Lung microvascular endothelial cell (primary cell): ENCODE measurements at places on chromosomes 12 and 14. TPM values are rescaled to one million over a fixed set of nuclear protein-coding genes. Genes with fewer than 3 reads are reported as not detected.

The OLR1 gene
- total RNA-seq = not detected in 2 replicates

The CMA1 gene
- not detected in 2 replicates for total RNA-seq

The TMEM30B gene
- 0.20 and 0.22 TPM in 2 replicates for total RNA-seq

The PRPF40B gene
- 1.5 and 2.2 TPM in 2 replicates for total RNA-seq

The MANSC4 gene
- total RNA-seq = not detected in 2 replicates

The TMEM117 gene
- total RNA-seq = 3.7 and 4.8 TPM in 2 replicates

The NELL2 gene
- total RNA-seq = under 0.01 TPM in 1 of 2 replicates, not detected in the other

DNA sequence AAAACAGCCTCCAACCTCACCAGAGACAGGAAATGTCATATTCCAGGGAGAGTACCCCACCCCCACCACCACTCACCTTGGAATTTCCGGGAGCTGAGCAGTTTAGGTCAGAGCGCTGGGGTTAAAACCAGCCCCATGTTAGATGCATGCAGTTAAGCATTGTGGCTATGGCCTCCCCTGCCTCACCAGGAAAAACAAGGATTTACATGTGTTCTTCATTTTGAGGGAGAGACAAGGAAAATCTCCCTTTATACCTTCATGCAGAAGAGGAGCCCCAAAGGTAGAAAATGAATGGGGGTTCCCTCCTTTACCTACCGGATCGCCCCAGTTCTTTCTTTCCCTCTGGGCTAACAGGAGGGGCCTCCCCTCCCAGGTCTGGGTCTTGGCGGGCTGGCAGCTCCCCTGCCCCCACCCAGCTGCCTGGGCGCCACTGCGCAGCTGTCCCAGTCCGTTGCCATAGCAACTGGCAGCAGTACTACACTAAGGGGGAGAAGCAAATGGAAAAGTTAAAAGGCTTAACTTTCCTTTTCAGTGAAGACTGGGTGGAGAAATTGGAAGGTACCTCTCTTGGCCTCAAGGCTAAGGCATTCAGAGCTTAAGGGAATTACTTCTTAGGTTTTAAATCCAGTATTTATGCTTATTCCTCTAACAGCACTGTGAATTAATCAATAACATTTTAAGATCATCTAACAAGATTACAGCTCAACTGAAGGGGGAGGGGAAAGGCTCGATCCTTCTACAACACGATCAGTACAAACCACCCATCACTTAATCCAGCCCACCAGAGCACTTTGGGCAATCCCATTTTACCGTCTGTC, 20.5 kb downstream of the CBX5 start:
- DNase-seq = peak; percentile 93

DNA sequence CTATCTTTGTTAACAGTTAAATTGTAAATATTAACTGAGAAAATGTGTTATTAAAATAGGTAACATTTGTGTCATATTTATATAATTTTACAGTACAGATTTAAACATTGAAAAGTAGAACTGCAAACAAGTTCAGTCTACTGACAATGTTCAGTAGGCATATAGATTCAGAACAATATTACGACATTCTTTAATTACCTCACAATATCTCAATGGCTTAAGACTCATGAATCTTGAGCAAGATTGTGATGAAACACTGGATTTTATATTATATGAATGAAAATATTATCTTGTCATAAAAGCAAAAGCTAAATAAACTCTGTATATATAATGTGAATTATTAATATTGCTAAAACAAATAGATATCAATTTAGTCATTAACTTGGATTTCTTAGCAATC, 194.9 kb downstream of the ADAMTS20 start:
- DNase-seq = no peak

DNA sequence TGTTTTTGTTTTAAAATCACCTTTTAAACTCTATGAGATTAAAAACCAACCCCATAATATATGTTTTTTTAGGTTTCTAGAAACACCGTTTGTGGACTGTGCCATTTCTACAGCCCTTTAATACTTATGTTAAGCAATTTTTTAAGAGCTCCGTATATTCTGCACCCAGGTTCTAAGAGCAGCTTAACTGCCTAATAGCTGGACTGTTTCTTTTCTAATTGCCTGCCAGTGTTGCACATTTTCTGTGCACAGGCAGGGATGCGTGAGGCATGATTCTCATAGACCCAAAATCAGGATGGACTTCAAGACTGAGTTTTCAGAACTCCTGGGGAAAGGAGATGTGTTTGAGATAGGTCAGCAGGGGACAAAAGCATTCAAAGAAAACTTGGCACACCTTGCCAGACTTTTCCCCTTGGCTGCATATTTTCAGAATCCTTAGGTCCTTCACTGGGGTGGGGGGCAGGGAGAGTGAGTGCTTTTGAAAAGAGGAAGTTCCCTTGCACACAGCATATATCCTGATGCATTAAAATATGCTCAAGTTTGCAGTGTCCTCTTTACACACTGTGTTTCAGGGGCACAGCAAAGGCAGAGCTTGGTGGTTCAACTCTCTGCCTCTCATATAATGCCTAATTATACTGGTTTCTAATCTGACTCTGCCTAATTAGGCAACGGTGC, 27.9 kb downstream of the TMEM30B start:
- DNase-seq = no peak

DNA sequence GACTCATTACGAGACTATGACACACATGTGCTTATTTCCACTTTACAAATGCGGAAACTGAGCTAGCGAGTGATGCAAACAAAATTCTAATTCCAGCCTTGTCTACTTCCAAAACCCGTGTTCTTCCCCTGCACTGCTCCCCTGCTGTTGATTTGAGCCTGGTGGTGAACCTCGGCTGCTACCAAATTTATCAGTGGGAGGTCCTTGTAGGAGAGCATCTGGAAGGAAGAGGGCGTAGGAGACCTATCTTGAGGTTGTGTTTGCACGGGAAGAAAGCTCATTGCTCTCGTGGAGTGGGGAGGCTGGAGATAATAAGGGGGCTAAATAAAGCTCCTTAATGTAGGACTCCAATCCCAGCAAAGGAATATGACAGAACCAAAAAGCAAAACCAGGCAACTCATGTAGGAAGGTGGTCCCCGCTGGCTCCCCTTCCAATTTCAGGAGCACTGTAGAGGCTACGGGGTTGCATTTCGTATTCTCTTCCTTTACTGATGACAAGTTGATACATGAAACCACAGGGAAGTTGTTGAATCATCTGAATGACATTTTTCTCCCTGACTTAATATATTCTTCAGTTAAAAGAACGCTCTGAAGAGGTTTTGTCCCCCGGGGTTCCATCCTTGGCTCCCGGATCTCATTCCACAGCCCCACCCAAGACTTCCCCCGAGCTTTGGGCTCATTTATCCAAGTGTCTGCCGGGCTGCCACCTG, 52.6 kb downstream of the FZD10 start:
- DNase-seq = no peak

DNA sequence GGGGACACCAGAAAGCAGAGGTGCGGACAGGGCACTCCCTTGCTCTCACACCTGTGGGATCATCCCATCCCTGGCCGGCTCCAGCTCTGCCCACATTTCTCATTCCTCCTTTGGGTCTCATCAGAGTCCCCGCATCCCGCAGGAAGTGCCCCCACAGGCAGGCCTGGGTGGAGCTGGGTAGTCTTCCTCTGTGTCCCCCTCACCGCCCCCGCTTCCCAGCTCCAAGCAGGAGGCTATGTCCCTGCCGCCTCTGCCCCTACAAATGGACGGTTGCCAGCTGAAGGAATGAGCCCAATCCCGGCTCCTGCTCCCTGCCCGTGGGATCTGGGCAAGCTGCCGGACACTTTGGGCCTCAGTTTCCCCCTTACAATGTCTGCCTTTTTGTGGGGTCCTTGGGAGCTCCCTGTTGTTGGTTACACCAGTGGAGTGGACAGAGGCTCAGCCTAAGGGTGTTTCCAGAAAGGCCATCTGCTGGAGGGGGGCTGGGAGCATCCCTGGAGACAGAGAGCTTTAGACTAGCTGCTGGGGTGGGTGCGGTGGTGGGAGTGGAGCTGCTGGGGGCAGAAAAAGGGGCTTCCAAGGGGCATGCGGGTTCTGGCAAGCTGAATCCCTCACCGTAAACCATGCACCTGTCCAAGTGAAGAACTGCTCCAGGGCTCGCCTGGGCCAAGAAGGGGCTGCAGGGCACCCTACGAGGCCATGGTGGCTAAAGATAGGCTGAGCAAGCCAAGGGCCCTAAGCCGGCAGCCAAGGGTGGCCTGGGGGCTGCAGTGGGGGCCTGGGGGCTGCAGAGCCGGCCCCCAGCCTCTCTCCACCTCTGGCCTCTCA, 7.9 kb upstream of the GPR132 start:
- DNase-seq = no peak

DNA sequence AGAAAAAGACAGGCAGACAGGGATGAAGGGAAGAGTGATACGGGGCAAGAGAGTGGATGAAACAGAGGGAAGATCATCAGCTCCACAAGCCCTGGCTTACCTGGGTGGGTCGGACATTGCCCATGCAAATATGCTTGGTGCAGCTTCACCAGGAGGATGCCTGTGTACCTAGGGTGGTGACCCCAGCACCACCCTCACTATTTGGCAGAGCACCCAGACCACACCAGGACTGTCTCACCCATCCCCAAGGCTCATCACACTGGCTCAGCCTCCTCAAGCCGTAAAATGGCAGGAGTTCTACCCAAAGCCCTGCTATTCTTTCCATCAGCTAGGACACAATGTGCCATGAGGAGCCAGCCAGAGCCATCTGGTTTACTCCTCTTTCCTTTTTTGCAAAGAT, 3.0 kb downstream of the GALNT8 start:
- DNase-seq = no peak

- DNase-seq = no peak
Observed at GRCh38 chr14:65156568-65157366, 54.5 kb upstream of the MAX start.
